ENCODE measurements at places on chromosomes 2 and 18. TPM values are rescaled to one million over a fixed set of nuclear protein-coding genes. Genes with fewer than 3 reads are reported as not detected.

- no peak for DNase-seq
Measured at GRCh38 chr2:240161087-240161750, 20.8 kb upstream of the OTOS start.

DNA sequence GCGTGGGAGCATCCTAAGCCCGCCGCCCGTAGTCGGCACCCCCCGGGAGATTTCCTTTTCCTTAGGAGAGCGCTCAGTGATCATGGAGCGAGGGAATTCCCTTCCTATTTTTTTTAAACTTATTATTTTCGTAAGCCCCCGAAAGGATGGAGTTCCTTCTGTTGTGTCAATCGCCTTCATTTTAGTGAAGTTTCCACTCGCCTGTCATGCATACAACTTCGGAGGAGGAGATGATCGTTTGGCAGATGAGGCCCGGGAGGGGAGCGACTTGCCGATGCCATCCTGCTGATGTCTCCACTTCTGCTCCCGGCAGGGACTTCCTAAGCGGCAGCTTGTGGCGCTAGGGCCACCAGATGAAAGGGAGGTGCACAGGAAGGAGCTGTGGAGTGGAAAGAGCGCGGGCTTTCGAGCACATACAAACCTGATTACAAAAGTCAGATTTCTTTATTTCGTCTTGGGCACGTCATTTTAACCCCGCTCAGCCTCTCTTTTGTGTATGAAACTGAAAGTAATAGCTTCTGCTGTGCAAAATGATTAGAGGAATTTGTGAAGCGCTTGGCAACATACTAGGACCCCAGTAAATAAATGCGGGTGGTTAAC is at the start of gene ADGRF3:
ADGRF3 (minus strand) TSS at position 336 of the 600 bp plus-strand sequence. CDS start 555 bp downstream, outside the sequence.
- no peak for DNase-seq

DNA sequence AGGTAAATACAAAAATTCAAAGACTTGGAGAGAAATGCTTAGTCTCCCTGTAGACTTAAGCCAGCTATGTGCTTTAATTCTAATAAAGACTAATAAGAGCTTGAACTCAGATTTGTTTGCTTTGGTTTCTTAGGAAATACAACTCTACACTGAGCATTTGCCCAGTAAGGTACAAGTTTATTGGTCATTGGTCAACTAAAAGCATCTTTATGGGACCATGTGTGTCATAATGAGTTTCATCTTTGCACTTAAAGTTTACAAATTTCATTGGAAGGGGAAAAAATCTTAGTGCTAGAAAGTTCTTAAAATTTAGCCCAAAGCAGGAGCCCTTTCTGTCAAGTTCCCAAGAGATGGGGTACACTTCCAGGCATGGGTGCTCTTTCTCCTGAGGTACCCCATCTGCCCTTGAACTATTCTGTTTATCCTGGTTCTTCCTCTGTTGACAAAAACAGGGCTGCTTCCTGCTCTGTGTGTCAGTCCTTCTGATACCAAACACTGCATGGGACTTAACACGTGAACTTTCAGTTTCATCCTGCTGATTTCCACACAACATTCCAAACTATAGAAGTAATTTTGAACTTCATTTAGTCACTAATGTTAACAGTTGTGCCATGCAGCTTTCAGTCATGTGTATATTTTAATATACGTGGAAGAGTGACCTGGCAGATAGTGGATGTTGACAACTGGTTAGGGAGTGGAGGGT is 200.2 kb downstream of the TPGS2 start:
- no peak for DNase-seq

GRCh38 chr2:230680463-230681170 is 32.0 kb upstream of the CAB39 start:
- DNase-seq: no peak

- no peak for DNase-seq
Measured at GRCh38 chr2:60480089-60480773, 73.2 kb downstream of the BCL11A start.

DNA sequence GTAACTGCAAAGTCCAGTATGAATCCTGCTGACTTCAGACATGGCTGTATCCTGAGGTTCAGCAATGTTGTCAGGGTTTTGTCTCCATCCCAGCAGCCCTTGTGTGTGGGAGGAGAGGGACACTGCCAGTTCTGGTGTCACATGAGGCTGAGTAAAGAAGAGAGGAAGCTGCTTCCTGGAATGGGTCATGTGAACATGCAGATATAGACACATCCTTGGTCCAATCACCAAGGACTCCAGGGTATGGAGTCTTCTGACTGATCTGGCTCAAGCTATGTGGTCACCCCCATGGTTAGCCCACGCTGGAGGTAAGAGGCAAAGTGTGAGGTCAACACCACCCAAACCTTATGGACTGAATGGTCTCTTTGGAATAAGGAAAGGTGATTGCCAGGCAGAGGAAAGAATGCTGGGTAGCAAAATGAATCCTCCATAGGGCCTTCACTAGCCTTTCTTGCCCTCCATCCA is 134.4 kb upstream of the SLC1A4 start:
- DNase-seq: no peak

- no peak for DNase-seq
Measured at GRCh38 chr2:69764286-69765095, 22.6 kb downstream of the ANXA4 start.

- DNase-seq: no peak
Measured at GRCh38 chr2:15498554-15498953, 62.6 kb downstream of the NBAS start.

GRCh38 chr18:30705943-30706342 is 336.6 kb downstream of the DSC3 start:
- no peak for DNase-seq

GRCh38 chr2:235458839-235459273 is 35.0 kb upstream of the AGAP1 start:
- DNase-seq: no peak

DNA sequence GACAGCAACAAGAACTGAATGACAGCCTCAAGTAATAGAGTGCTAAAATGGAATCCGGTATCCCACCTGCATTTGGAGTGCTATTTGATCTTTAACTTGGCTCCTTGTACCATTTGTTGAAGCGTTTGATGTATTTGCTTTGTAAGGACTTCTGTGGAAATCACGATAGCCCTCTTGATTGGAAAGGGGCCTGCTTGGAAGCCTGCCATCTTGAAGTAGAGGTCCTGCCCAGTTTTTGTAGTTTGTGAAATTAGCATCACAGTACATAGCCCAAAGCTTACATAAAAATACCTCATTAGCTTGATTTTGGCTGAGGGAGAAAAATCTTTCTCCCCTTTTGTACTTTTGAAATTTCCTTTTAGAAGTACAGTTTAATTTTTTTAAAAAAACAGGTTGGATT is 2.7 kb downstream of the CDCA7 start:
- DNase-seq: no peak

DNA sequence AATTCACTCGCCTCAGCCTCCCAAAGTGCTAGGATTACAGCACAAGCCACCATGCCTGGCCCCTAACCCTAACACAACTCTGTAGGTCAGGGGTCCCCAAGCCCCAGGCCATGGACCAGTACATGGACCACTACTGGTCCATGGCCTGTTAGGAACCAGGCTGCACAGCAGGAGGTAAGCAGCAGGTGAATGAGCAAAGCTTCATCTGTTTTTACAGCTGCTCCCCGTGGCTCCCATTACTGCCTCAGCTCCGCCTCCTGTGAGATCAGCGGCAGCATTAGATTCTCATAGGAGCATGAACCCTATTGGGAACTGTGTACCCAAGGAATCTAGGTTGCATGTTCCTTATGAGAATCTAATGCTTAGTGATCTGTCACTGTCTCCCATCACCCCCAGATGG is 201.7 kb downstream of the NRP2 start:
- no peak for DNase-seq

DNA sequence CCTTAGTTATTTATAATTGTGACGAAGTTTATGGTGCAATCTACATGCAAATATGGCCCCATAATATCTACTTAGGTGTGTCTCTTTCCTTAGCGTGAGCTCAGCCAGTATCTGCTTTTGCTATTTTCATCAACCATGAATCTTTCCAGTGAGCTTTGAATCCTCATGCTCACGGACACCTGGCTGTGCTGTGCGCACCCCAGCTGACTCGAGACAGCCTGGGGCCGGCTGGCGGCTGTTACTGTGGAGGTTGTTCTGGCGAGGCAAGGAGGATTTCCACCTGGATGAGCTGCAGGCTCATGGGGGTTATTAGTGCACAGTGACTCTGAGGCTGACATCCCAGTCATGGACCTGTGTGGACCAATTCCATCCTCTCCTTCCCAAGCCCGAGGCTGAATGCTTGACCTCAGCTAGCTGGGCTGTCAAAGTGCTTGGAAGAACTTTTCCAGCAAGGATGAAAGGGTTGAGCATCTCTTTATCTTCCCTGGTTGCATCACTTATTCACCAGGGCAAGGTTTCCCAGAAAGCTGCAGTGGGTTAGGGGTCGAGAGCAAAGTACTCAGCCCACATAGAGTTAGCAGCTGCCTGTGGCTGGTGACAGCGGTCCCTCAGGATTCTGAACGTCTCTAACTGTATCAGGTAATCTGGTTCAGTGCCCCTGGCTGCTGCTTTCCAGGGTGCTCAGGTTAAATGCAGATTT is 141.7 kb downstream of the ARL4C start:
- DNase-seq: no peak

Gene TXNDC2
- polyA plus RNA-seq: 0.05 TPM

Gene IL1F10
- not detected for polyA plus RNA-seq

Gene CMPK2
- polyA plus RNA-seq: 3.1 TPM

Gene C1GALT1C1L
- 1.0 TPM for polyA plus RNA-seq

Gene ANKRD62
- polyA plus RNA-seq: not detected

Data from forelimb muscle (tissue), 1 donor.